Naive thymus-derived CD4-positive, alpha-beta T cell (primary cell): ENCODE measurements at places on chromosomes 1 and 21.

GRCh38 chr21:42757422-42757821 is 104.0 kb downstream of the PDE9A start:
- no peak for DNase-seq

DNA sequence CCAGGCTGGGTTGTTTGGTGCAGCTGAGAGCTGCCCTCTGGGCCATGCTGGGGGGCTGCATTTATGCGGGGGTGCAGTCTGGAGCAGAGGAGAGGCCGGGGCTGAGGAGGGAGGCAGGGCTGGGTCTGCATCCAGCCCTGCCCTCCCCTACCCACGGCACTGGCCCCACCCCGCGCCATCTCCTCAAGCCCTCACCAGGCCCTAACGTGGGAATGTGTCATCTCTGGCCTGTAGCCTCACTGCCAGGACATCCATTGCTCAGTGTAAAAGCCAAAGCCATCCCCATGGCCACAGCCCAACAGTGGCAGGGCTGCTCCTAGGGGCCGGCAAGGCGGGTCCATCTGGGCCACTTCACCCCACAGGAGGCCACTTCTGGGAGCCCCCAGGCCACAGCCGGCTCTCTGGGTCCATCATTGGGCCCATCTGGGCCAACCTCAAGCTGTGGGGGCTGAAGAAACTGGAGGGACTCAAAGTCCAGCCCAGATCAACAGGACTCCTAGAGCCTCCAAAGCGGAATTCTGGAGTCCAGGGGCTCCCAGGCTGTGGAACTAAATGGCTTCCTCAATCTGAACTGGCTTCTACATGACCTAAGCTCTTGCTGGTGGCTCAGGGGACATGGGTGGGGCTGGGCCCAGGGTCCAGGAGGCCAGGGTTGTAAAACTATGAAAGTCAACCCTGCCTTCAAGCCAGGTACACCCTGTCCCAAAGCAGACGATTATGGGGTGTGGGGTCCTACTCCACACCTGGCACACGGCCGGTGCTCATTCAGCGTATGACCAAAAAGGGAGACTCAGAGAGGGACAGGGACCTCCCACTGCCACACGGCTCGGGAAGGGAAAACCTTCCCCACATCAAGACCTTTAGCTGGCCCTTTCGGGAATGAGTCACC is 32.6 kb downstream of the RUNX3 start:
- DNase-seq = peak; percentile 20

DNA sequence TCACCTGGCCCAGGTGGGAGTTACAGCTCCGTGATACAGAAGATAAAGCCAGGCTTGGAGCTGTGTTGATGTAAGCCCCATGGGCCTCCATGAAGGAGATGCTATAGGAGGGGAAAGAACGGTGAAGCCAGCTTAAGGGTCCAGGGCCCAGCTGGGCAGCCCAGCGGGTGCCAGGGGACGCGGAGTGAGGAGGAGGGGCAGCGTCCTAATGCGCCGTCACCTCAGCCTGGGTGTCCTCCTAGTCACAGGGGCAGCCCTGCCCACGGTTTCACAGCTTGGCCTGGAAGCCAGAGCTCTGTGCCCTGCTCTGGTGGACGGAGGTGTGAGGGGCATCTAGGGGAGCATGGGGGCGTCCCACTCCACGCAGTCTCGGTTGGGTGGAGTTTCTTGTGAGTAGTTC is 52.7 kb upstream of the TTC34 start:
- no peak for DNase-seq

- no peak for DNase-seq
These were observed 597.3 kb upstream of the PLXNA2 start for GRCh38 chr1:208841436-208841835.

DNA sequence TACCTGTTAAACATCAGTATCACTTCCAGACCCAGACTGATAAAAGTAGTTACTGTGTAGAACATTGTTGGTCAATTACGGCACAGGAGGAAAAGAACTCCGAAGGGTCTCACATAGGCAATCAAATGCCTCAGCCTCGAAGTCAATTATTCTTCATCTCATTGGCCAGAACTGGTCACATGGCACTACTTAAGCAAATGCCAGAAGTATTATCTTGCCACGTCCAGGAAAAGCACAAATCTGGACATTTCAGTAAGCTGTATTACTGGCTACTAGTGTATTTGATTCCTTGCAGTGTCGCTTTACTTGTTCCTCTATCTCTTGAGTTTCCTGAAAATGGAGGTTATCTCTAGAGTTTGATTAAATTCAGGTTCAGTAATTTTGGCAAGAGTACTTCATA is 24.4 kb downstream of the DIO1 start:
- DNase-seq = no peak

DNA sequence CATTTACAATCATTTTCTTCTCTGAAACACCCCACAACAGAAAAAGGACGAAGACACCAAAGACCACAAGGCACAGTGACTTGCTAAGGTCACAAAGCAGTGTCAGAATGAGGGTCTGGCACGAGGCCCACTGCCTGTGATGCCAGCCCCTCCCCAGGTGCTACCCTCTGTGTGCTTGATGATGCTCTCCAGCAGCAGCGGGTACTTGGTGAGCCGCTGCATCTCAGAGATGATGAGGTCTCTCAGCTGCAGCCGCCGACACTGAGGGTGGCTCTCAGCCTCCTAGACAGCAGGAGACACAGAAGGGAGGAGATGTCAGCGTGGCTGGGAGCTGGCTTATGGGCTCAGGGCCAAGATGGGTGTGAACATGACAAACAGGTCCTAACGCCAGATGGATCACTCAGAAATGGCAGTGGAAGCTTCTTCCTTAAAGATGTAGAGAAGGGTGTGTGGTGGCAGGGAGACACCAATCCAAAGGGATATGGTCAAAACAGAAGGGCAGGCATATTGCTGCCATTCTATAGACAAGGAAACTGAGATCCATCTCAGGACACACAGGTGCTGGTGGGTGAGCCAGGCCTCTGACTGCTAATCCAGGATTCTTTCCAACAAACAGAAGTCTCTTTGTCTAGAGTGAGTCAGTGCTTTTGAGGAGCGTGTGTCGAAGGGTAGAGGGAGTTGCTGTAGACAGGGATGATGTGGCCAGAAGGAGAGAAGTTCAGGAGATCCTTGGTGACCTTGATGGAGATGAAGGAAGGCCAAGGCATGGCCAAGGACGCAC is 25.6 kb downstream of the LRRC71 start:
- no peak for DNase-seq
